ENCODE measurements at places on chromosomes 12 and 14.

DNA sequence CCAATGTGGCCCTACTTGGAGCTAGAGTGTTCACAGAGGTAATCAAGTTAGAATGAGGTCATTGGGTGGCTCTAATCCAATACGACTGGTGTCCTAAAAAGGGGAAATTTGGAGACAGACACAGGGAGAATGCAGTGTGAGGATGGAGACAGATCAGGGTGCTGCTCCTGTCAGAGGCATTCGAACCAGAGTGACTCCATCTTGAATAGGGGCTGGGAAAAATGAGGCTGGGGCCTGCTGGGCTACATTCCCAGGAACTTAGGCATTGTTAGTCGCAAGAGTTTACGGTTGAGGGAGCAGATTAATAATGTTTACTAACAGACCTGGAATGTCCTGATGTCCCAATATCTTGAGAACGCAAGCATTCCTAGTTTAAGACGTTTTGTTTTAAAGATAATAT lies 20.2 kb downstream of the TNFAIP2 start:
- DNase-seq, result no peak

DNA sequence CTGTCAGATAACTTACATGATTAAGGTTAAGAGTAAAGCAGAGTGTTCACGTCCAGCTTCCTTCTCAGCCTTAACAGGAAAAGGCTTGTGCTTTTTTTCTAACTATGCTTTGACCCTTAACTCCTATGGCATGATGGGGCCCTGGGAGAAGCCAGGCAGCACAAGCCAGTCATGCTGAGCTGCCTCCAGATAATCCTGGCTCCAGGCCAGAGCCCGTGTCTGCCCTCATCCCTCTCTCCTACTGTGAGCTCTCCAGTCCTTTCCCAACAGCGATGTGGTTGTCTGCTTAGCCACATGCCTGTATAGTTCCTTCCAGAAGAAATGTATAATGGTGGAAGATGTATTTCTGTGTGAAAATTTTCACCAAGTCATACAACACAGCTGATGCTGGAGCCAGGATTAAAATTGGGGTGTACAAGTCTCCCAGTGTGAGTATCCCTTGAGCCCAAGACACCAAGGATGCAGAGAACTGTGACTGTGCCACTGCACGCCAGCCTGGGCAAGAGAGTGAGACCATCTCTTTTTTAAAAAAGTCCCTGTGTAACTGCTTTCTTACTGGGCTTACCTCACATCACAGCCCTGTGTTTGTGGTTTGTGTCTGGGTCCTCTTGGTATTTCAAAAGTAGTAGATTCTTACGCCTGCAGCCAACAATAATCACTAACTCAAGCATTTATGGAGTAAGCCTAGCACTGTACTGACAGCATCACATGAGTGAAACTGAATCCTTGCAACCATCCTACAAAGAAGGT lies 7.9 kb upstream of the ITFG2 start:
- no peak for DNase-seq

DNA sequence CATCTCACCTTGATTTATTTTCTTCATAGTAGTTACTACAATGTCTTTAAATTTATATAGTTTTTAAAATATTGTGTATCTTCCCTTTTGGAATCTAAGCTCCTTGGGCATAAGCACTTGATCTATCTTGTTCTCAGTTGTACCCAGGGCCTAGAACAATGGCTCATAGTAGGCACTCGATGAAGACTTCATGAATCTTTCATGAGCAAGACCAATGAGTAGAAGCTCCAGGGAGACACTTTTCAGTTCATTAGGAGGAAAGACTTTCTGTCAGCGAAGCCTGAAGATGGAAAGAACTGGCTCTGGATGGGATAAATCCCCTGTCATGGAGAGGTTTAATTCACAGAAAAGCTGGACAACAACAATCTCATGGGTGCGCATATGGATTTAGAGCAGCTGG lies 140.2 kb upstream of the CRY1 start:
- no peak for DNase-seq

GRCh38 chr12:89215196-89215595 lies 137.1 kb downstream of the DUSP6 start:
- no peak for DNase-seq

Measured in common myeloid progenitor, CD34-positive (primary cell).